ENCODE measurements at places on chromosomes 1 and 21.

DNA sequence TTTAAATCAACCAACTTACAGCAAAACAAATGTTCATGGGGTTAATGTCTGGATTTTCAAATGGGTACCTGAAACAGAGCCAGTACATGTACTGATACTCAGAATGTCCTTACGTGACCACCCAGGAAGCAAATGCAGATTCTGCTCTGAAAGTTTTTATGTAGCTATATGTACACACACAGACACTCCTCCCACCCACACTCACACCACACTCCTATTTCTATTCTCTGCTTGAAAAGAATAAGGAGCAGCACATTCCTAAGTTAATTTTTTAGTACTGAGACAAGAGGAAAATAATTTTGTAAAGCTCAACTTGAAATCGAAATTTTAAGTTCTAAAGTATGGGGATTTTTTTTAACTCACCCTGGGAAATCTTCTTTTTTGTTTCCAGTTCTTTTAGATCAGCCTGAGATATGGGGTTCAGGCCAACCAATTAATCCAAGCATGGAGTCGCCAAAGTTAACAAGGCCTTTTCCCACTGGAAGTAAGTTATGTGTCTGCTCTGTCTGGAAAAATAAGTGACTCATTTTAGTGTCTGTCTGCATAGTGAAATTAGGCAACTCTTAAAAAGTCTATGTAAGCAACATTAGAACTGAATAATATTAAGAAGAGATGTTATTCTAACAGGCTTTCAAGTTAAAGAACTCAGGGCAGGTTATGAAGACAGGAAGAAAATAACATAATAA lies 75.5 kb upstream of the DYNLT5 start:
- DNase-seq = no peak

DNA sequence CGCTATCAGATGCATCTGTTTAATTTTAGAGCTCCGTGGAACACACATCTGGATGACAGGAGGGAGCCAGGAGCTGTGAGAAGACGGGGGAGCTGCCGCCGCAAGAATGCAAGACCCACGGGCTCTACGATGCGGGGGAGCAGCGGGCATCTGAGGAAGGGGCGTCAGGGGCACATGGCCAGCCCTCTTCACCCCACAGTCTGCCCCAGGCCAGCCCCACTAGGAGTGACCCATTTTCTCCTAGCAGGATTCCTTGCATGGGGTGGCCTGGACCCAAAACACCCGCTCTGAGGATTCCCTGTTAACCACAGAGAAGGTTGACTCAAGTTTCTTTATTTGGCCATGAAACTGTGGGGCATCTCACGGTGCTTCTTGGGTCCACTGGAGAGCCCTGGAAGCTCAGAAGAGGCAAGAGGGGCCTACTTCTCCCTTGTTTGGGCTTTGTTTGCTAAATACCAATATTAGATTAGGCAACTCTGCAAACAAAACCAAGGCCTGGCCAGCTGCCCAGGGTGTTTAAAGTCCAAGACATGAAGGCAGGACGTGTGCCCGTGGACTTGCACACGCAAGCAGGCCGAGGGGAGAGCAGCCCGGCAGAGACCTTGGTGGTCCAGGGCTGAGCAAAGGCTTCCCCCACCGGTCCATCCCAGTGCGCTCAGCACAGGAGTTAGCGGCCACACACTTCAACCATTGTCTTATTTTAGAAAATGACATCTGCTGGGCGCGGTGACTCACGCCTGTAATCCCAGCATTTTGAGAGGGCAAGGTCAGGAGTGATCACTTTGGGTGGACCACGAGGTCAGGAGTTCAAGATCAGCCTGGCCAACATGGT lies 89.8 kb downstream of the DHRS3 start:
- no peak for DNase-seq

- DNase-seq = no peak
Measured at GRCh38 chr21:31905503-31906451, 33.0 kb downstream of the HUNK start.

GRCh38 chr21:45350206-45350854 lies 54.6 kb upstream of the COL18A1 start:
- DNase-seq = no peak

GRCh38 chr1:25134801-25135461 lies 97.4 kb downstream of the SYF2 start:
- DNase-seq = no peak

DNA sequence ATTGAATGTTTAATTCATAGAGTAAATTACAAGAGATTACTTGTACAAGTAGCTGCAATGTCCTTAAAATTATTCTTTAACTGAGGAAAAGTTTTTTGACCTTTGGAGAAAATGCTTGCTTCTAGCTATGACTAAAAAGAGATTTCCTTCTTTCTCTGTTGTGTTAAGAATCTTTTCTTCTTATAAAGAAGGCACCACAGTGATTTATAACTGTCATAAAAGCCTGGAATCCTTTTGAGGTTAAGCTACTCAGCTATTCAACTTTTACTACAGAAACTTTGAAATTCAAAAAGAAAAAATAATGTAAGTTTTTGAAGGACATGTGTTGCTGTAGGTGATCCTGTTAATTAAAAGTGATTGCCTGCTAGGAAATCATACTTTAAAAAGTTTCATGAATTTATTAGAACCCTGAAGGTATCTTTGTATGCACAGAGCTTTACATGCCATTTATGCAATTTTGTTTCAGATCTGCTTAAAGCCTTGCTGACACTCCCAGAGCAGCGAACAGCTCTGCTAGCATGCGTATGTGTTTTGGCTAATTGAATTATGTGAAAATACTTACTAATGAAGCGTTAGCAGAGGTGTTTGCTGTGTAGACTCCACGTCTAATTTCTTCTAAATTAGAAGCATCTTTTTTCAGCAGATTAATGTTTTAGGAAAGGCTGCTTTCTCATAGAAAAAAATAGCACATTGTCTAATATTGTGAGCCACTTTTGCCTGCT lies 94.7 kb upstream of the SMYD2 start:
- DNase-seq = no peak

GRCh38 chr1:111147948-111148347 lies 7.9 kb downstream of the CEPT1 start:
- no peak for DNase-seq

DNA sequence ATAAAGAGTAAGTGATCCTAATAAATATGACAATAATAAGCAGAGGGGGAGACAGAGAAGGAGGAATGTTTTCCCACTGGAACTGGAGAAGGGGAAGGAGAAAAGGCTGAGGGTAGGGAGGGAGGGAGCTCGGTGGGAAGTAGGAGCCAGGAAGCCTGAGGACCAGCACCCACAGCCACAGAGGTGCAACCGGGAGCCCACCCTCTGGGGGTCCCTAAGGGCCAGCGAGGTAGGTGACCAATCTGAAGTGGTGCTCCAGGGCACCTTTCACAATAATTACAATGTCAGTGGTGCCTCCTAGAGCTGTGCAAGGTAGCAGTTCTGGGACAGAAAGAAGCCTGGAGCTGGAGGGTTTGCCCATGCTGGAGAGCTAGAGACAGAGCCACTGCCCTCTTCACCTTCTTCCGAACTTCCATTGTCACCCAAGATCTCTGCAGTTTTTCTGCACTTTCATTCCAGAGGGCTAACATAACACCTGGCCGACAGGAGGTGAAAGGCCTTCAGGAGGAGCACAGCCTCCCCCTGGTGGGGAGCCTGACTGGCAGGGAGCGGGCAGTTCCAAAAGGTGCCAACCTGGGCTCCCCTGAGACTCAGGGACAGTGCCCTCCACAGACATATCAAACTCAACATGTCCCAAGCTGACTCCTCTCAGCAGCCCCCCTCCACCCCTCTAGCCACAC lies 4.1 kb upstream of the AHCYL1 start:
- DNase-seq = no peak

DNA sequence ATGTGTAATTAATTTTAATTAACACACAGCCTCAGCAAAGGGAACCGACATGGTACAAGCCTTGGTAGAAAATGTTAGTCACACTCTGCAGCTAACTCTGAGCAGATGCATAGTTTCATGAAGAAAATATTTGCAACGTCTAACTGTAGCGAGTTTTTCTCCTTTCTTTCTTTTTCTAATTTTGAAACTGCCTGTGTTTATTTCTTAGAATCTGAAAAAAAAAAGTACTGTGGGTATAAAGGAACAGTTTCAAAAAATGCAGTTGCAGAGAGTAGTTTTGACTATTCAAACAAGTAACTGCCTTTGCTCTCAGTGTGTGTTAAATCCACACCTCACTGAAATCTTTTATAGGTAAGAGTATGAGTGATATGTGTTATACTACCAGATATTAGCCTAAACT lies 149.9 kb upstream of the C1orf105 start:
- no peak for DNase-seq

DNA sequence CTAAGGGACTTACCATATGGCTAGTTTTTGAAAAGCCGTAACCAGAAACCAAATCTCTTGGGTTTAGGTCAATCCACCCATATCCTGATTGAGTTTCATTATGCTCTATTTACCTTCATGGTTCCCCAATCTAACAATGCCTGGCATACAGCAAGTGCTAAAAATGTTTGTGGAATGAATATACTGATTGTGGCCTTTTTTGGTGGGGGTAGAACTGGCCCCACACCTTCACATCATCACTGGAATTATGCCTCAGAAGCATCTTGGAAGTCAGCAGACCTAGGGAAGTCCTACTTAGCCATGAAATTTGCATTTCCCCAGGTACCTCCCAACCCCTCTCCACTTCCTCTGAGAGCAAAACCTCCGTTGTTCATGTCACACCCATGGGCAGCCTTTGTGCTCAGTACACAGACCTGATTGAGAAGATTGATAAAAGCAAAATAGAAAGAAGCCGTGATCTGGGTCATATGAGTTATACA lies 17.8 kb upstream of the SLAMF1 start:
- no peak for DNase-seq

- peak; percentile 29 for DNase-seq
Measured at GRCh38 chr1:58409890-58410289, 136.6 kb downstream of the OMA1 start.

- no peak for DNase-seq
Measured at GRCh38 chr1:21936366-21937031, 611 bp downstream of the HSPG2 start.

DNA sequence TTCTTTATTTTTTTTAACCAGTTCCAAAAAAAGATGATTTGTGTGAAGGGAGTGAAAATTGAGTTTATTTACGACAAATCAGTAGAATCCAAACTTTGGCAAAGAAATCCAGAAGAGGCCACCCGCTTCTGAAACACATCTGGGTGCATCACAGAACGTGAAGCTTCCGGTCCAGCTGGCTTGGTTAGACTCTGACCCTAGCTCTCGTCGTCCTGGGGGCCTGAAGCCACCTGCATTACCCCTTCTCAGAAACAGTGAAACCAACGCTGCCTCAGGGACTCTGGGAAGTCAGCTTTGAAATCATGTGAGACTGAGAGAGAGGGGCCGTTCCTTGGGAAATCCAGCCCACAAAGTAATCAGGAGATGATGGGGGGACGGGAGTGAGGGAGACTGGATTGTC lies 21.8 kb downstream of the AJAP1 start:
- DNase-seq = no peak

- DNase-seq = peak; percentile 67
Measured at GRCh38 chr1:18907021-18907916, 4.9 kb upstream of the ALDH4A1 start.

- no peak for DNase-seq
Measured at GRCh38 chr1:233459968-233460367, 132.4 kb downstream of the MAP3K21 start.

- DNase-seq = no peak
Measured at GRCh38 chr1:198350456-198350855, 190.0 kb downstream of the ATP6V1G3 start.

GRCh38 chr1:163195728-163196448 lies 6.8 kb downstream of the RGS5 start:
- no peak for DNase-seq

- DNase-seq = no peak
Measured at GRCh38 chr1:38791892-38792291, 67.7 kb downstream of the RRAGC start.

- no peak for DNase-seq
Measured at GRCh38 chr1:153842006-153842471, 66.8 kb downstream of the SLC27A3 start.

DNA sequence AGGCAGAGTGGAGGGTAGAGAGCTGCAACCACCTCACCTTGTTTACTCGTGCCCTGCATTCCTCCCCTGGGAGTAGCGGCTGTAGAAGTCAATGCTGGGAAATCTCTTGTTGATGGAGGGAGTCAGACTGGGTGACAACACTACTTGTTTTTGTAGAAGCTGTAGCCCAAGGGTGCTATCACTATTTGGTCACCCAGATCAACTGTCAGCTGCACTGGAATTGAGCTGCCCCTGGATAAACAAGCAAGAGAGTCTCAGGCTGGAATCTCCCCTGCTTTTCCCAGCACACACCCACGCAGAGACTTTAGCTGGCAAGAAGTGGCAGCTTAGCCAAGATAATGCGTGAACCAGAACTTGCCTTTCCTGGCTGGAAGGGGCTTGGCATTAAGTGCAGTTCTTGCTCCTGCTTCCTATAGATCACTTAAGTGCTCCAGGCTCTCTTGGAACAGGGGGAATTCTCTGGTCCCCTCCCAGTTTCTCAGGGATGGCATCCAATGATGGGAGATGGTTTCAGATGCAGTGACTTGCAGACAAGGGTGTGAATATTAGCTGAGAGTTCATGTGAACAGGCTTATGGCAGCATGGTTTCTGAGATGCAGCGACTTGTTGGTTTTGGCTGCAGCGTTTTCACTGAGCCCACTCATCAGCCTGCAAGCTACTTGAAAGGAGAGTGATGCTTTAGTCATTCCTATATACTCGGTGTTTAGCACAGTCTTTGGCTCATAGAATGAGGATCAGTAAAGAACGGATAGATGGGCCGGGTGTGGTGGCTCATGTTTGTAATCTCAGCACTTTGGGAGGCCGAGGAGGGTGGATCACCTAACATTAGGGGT lies 16.8 kb downstream of the ATP2B4 start:
- no peak for DNase-seq

DNA sequence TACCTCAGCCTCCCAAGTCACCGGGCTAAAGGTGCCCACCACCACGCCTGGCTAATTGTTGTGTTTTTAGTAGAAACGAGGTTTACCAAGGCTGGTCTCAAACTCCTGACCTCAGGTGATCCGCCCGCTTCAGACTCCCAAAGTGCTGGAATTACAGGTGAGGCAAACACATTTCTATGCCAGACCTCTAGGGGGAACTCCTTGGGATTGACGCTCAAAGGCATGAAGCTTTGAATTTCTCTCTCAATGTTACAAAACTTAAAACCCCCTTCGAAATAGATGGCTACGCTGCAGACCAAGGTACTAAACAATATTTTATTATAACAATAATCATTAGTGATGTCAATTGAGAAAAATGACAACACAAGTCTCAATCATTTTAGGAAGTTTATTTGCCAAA lies 330.0 kb downstream of the SETD4 start:
- no peak for DNase-seq

Measured in mesothelial cell of epicardium (in vitro differentiated cells).